ENCODE measurements at places on chromosomes 6 and 20. TPM values are rescaled to one million over a fixed set of nuclear protein-coding genes. Genes with fewer than 3 reads are reported as not detected.

The DXO gene
- 10.9 TPM for total RNA-seq

The SCGN gene
- total RNA-seq: not detected

The FNDC1 gene
- total RNA-seq: not detected

The BPIFB1 gene
- 3.3 TPM for total RNA-seq

The KIF6 gene
- under 0.01 TPM for total RNA-seq

The TFAP2A gene
- total RNA-seq: 23.2 TPM

The UCKL1 gene
- 18.5 TPM for total RNA-seq

The C2 gene
- 0.71 TPM for total RNA-seq

The CDSN gene
- 10.9 TPM for total RNA-seq

The SIM1 gene
- not detected for total RNA-seq

The BPIFA1 gene
- total RNA-seq: 24.0 TPM

The OLIG3 gene
- total RNA-seq: not detected

The TMC2 gene
- not detected for total RNA-seq

The ECT2L gene
- 0.34 TPM for total RNA-seq

The WFDC12 gene
- 8.9 TPM for total RNA-seq

The NKX2-4 gene
- total RNA-seq: not detected

The SOBP gene
- not detected for total RNA-seq

The CRISP3 gene
- total RNA-seq: 0.07 TPM

The SOX4 gene
- 81.7 TPM for total RNA-seq

The TNFRSF6B gene
- total RNA-seq: 5.5 TPM

The CCN2 gene
- total RNA-seq: 53.6 TPM

The SPTLC3 gene
- 7.3 TPM for total RNA-seq

The SYNCRIP gene
- total RNA-seq: 67.0 TPM

The GLP1R gene
- not detected for total RNA-seq

The MEI4 gene
- total RNA-seq: under 0.01 TPM

The TRIM31 gene
- total RNA-seq: under 0.01 TPM

The ZFP64 gene
- total RNA-seq: 58.4 TPM

The HDGFL1 gene
- total RNA-seq: not detected

The PLCB1 gene
- 1.4 TPM for total RNA-seq

The CASS4 gene
- 0.64 TPM for total RNA-seq

The CNBD2 gene
- total RNA-seq: 1.1 TPM

The ENPP1 gene
- total RNA-seq: 0.07 TPM

The ATP6V1G2 gene
- 0.34 TPM for total RNA-seq

The PNPLA1 gene
- total RNA-seq: 0.36 TPM

The GABRR2 gene
- 0.14 TPM for total RNA-seq

The ENPP5 gene
- 0.34 TPM for total RNA-seq

The TRIM15 gene
- total RNA-seq: not detected

The FAM83C gene
- total RNA-seq: 1.7 TPM

The CLPSL1 gene
- not detected for total RNA-seq

The ANGPT4 gene
- total RNA-seq: not detected

The MYBL2 gene
- 0.34 TPM for total RNA-seq

The BMP2 gene
- total RNA-seq: 12.0 TPM

The F13A1 gene
- total RNA-seq: not detected

The ZNF318 gene
- 7.0 TPM for total RNA-seq

The TSPO2 gene
- total RNA-seq: not detected

The ARMC12 gene
- 1.0 TPM for total RNA-seq

The TSHZ2 gene
- 1.0 TPM for total RNA-seq

The POM121L2 gene
- total RNA-seq: not detected

The DNMT3B gene
- 1.5 TPM for total RNA-seq

Data from nasal cavity respiratory epithelium epithelial cell of viscerocranial mucosa (primary cell).